CD4-positive, alpha-beta T cell treated with Interleukin-15 for 1 hour (primary cell): ENCODE measurements at places on chromosomes 3 and 15.

DNA sequence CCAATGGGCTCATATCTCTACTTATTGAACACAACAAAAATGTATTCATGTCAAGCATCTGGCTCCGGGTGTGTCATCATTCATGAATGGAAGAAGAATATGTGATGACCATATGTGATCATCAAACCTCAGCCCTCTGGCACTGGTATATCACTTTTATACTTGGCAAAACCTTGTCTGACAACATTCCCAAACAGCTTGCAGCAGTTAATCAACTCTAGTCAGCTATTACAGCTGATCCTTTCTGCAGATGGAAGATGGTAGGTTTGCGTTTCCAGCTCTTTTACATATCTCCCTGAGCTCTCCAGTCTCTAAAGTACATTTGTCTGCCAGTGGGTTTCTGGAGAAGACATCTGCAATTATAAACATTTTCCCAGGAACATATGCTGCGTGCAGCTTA, 6.6 kb downstream of the PLSCR5 start:
- no peak for DNase-seq

DNA sequence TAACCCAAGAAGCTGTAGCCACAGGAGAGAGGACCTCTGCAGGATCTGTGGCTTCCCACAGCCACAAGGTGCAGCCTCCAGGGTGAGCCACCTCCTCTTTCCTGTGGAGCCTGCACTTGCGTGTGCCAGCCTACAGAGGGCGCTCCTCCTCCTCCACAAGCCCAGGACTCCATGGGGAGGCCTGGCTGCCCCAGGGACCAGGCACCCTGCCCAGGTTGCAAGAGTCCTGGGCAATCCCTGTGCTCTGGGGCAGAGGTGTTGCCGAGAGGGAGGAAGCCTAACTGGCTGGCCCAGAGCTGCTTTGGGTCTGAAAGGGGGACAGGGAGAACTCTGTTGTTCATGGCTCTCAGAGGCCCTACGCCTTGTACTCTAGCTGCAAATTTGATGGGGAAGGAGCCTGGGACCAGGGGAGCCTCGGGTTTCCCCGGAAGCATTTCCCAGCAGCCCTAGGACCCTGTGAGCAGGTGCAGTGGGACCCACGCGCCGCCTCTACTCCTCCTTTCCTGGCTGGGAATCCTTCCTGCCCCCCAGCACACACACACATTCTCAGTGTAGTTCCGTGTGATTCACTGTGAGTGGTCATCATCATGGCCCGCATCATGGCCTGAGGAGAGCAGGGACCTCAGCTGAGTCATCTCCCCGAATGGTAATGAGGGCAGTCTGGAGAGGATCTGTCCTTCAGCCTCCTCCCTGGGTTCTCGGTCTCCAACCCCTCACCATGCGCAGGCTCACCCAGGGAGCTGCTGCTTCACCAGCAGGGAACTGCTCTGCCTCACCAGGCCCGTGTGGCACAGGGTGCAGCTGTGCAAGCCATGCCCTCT, 24.3 kb downstream of the TBC1D21 start:
- DNase-seq: peak; percentile 36

DNA sequence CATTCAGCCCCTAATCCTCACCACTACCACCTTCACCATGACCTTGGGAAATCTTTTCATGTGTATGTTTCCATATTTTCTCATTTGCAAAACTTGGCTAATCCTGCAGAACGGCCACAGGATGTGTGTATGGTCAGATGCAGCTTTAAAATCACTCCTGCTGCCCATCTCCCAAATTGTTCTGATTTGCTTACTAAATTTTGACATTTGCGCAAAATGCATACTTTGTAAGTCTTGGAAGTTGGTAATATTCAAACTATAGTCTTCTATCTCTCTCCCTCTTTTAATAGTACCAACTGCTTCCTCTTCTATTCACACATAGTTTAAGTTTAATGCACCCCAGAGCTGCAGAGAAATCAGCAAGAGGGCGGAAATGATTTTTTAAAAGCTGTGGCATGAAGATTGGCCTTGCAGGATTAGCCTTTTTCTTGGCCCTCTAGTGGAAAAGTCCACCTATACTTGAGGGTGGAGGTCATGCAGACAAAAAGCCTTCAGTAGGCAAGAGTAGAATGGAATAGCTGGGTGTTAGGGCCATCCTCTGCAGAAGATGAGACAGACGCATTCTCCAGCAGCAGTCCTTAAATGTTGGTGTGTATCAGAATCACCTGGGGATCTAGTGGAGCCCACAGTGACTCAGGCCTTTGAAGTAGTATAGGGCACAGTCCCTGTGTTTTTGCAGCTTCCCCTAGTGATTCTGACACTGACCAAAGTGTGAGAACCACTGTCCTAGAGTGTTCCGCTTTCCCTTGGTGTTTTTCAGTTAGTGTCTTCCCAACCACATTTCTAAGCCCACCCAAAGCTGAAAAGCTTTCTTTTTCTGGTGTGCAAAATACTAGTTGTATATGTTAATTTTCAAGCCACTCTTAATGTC, 181.7 kb downstream of the CHST2 start:
- no peak for DNase-seq

DNA sequence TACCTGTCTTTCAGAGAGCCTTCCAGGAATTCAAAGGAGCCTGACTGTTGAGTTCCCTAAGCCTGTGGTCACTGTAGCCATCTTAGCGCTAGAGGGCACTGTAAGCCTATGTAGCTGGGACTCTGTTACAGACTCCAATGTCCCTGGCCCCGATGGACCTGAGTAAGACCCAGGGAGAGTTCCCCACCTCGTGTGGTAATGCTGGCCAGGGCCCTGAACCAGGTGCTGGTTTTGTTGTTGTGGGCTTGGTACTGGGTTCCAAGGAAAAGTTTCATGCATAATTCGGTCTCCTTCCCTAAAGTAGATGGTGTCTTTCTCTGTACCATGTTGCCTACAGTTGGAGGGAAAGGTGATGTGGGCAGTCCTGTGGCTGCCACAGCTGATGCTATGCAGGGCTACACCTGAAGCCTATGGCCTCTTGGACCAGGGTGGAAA, 32.4 kb downstream of the CDAN1 start:
- DNase-seq: peak; percentile 57

DNA sequence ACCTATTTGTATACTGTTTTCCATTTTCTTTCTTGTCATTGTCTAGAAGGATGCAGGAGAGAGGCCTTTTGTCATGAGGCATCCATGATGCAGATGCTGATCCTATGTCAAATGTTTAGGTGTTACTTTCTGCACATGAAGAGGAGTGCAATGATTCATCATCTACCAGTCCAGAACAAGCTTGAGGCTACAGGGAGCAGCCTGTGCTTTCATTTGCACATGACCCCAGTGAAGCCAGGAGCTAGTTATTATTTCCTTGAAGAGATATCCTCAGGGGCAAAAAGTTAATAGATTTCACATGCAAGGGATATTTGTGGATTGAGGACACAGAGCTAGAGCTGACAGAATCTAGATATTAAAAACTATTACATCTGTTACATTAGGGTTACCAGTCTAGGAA, 204.4 kb upstream of the TGFBR2 start:
- no peak for DNase-seq

DNA sequence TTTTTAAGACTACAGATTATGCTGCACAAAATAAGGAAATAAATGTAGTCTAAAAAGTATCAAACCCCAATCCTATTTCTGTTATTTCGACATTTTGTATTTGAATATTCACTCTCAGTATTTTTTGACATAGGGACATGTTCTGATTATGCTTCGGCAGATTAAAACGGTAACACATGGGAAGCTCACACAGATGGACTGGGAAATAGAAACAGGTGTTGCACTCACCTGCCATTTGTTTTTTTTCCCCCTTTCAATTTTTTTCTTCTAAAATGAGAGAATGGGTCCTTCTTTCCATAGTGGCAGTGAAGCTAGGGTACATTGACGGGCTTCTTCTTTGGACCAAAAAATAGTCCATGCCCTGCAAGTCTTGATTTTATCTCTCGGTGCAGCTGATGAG, 163.1 kb downstream of the MYRIP start:
- no peak for DNase-seq

DNA sequence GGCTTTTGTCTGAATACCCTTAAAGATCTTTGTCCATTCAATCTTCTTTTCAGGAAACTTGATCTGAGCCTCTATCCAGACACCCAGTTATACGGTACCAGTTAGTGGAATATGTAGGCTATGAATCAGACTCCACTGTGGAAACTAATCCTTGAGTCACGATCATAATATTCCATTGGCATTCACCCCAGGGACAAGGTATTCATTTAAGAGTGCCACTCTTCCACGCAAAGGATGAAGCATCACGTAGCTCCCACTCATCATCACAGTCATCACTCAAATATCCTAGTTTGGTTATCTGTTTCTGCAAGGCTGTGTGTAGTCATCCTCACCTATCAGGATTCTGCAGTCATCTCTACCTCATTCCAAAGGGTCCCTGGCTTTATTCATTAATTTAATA, 85.6 kb downstream of the NEDD4 start:
- no peak for DNase-seq

GRCh38 chr15:51161491-51162220, 67.0 kb upstream of the TNFAIP8L3 start:
- DNase-seq: no peak

GRCh38 chr3:151864423-151865101, 8.9 kb upstream of the SUCNR1 start:
- DNase-seq: no peak
